ENCODE measurements at places on chromosomes 11 and 22.
A peak's percentile ranks its signal among the peaks of the same experiment; 100 is the strongest.

DNA sequence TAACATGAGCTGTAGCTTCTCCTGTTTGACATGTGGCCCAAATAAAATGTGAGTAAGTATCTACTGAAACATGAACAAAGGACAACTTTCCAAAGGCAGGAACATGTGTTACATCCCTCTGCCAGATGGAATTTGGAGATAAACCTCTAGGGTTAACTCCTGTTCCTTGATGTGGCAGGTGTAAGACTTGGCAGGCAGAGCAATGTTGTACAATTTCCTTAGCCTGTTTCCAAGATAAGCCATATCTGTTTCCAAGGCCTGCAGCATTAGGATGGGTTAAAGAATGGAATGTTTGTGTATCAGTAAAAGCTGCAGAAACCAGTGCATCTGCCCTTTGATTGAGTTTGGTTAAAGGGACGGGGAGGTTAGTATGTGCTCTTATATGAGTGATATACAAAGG, 8.8 kb upstream of the DNAJB13 start:
- DNase-seq = no peak

DNA sequence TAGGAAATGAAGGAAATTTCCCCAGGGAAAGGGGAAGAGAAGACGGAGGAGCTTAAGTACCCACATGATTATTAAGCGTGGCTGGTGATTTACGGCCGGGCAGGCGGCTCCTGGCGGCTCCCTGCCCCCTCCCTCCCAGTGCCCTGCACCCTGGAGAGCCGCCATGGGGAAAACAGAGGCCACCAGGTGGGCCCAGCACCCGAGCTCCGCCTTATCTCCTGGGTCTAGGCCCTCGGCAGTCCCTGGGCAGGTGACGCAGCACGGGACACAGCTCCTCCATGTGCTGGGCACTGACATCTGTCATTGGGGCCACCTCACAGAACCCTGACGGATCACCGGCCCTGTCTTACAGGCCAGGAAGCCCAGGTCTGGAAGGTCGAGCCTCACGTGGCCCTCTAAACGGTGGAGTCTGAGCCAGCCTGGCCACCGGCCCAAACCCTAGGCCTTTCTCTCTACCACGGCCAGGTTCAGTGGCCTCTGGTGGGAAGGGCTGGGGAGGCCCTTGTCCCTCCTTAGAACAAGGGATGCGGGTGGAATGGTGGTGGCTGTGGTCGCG, 60.2 kb upstream of the PPARA start:
- no peak for DNase-seq

DNA sequence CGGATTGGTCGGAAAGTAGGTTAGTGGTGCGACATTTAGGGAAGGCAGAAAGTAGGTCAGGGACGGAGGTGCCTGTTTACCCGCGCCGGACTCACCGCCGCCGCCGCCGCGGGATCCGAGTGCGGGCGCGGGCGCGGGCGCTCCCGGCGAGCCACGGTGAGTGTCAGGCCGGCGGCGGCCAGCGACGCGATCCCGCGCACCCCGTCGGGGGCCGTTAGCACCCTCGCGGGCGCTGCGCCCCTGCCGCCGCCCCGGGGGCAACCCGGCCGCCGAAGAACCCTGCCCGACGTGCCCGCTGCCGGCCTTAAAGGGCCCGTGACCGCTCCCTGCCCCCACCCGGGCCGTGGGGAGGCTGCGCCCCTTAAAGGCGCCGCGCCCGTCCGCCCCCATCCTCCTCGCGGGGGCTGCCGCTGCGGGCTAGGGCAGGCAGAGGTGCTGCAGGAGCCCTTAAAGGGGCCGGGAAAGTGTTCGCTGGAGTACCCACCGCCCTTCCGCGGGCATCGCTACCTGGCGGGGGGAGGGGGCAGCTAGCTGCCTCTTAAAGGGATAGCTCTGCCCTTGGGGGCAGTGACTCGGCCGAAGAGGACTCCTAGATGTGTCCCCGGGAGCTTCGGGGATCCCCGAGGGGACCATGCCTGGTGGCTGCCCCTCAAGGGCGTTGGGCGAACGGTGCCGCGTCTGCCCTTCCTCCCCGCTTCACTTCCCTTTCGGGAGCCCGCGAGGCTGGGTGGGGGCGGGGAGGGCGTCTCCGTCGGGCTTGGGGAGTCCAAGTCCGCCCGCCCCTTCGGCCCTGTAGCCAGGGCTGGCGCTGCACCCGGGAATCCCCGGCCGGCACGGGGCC, at the start of gene BMAL1:
BMAL1 (plus strand) TSS at position 23 of the 841 bp plus-strand sequence. CDS start 76,519 bp downstream, outside the sequence.
- peak; percentile 31 for DNase-seq

DNA sequence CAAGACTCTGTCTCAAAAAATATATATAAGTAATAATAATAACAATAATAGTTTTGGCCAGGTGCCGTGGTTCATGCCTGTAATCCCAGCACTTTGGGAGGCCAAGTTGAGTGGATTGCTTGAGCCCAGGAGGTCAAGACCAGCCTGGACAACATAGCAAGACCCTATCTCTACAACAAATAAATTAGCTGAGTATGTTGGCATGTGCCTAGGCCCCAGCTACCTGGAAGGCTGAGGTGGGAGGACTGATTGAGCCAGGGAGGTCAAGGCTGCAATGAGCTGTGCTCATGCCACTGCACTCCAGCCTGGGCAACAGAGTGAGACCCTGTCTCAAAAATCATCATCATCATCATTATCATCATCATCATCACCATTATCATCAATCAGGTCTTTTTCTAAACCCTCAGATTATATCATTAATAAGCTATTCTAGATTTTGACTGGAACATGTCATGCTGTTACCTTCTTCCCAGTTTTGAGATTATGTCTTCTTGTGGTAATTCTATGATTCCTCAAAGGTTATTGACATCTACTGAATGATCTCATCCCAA, 39.3 kb downstream of the DENND5A start:
- no peak for DNase-seq

DNA sequence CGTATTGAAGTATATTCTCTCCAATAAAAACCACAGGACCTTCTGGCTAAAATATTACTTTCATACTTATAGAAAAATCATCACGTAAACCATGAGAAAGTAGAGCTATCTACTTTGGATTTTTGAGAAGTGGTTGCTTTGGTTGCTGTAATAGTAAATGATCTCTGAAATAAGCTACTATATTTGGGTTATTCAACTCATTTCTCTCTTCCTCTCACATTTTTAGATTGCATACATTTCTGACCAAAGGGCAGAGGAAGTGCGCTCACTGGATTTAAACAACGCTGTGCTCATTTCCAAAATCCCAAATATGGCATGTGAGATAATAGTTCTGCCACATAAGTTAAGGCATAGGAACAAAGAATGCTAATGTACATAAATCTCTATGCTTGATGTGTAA, 357.0 kb downstream of the LRRC4C start:
- no peak for DNase-seq

All from EL (cell line).